ENCODE measurements at places on chromosomes 12 and 14.

- DNase-seq: no peak
These were observed 14.8 kb downstream of the CDKL1 start for GRCh38 chr14:50381823-50382287.

- DNase-seq: no peak
These were observed 55.8 kb downstream of the NUMB start for GRCh38 chr14:73402579-73402978.

DNA sequence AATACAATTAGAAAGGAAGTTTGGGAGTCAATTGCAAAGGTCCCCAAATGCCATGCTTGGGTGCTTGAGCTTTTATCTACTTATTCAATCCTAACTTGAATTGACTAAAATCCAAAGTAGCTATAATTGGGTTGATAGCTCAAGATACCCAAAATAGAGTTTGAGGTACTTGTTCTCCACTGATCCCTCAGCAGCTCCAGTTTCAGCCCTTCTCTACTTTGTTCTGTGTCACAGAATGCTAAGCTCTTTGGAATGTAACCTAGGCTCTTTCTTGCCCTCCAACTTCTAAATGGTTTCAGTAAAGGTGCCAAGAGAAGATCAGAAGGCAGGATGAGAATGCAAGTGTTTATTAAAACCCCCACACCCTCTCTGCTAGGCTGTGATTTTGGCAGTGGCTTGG lies 251.4 kb upstream of the CLEC14A start:
- DNase-seq: no peak

GRCh38 chr12:91857813-91858542 lies 287.7 kb downstream of the BTG1 start:
- DNase-seq: no peak

- DNase-seq: no peak
These were observed 64.7 kb upstream of the KRAS start for GRCh38 chr12:25315388-25315787.

DNA sequence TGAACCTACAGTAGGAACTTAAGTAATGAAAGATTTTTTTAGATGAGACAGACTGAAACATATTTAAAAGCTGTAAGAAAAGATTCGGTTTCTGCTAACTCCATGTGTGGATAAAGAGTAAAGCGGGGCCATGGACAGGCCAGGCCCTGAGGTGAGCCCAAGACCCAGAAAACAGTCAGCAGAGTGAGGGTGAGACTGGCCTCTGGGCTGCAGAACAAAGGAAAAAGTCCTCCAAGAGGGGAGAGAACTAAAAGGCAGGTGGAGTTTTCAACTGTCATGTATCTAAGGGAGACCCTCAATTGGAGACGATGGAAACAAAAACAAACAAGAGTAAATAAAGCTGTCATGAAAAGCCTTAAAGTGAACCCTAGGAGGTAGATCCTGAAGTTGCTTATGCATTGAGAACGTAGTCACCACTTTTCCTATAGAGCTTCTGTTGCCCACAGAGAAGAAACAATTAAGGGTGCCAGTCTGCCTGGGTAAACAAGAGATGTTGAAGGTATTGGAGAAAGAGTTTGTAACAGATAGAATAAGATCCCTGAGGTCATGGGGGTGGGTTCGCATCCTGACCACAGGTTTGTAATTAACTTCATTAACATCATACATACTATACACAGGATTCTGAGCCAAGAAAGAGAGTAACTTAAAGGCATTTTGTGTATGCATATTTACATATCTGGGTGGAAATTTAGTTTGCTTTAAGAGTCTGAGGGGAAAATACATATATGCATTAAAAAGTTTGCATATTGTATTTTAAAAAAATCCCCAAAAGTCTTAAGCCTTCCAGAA lies 268.7 kb upstream of the PDE3A start:
- no peak for DNase-seq

DNA sequence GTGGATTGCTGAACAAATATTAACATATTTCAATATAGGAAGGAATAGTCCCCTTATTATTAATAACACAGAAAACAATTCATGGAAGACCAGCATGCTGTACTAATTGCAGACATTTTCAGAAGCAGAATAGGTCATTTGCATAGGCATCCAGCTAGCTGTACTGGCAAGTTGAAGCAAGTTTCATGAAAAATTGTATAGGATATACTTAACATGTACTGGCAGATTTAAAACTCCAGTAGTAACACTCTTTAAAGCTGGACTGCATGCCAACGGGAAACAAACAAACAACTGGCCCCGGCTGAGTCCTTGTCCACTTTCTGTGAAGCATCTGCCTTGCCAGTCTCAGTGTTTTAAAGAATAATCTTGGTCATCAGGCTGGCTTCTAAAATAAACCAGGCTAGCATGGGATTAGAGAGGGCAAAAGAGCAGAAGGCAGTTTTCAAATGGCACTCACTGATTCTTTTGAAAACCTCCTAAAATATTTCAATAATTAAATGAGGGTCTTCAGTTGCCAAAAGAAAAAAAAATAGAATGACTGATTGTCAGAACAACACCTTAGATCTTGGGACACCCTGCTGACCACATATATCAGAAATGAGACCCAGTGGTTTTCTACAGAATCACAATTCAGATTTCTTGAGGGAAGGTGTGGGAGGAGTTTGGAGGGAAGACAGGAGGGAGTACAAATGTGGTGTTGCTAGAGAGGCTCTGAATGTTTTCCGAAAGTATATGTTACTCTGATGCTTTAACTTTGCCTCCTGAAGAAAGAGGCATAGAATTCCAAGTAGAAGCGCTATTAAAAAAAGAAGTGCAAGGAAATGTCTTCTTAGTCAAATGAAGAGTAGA lies 122.5 kb upstream of the KRAS start:
- DNase-seq: no peak

DNA sequence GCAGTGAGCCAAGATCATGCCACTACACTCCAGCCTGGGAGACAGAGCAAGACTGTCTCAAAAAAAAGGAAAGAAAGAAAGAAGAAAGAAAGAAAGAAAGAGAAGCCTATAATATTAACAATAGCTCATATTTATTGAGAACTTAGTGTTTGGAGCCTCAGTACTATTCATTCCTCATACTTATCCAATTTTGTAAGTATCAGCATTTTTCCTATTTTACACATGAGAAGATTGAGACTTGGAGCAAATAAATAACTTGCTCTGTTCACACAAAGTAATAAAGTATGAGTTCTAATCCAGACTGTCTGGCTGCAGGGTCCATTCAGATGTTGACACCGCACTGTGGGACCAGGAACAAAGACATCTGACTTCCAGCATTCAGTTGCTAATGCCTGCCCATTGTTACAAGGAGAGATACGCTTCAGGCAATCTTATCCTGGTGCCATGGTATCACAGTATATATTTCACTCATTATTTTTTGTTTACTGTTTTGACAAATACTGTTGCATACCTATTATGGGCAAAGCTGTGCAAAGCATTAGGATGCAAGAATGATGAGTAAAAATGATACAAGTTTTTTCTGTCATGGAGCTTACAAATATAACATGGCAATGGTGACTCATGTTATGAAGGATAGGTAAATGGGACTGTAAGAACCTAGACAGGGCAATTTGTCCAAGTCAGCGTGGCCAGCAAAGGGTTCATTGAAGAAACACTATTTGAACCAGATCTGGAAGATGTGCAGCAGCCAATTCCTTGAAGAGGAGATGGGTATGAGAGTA lies 21.4 kb upstream of the TMTC2 start:
- DNase-seq: no peak

DNA sequence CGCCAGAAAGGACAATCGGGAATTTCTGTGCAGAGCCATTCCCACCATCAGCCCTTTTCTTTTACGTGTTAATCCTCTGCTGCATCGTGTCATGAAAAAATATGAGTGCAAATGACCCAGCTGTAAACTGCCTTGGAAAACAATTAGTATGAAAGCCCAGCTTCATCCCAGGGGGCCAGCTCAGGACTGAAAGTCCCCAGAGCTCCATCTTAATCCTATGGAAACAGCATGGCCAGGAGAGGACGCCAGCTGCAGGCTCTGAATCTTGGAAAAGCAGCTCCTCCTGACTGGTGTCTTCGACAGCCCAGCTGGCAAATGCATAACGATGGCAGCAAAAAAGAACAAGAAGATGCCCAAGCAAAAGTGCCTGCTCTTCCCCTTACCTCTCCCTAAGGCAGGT lies 191.5 kb downstream of the NTF3 start:
- DNase-seq: no peak

DNA sequence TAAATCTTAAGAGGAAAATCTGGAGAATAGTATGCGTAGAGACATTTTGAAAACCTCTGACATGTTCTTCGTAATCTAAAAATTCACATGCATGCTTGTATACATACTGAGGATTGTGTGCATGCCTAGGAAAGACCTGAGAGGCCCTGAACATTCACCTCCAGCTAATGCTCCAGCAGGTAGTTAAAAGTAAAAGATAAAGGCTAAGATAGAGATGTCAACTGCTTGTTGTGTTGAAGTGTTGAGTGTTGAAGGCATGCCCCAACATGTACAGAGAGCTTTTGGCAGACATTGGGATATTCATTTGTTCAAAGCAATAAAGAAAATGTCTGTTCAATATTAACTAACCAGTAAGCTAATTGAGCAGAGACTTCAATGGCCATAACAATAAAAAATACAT lies 118.6 kb upstream of the SYT1 start:
- DNase-seq: no peak

DNA sequence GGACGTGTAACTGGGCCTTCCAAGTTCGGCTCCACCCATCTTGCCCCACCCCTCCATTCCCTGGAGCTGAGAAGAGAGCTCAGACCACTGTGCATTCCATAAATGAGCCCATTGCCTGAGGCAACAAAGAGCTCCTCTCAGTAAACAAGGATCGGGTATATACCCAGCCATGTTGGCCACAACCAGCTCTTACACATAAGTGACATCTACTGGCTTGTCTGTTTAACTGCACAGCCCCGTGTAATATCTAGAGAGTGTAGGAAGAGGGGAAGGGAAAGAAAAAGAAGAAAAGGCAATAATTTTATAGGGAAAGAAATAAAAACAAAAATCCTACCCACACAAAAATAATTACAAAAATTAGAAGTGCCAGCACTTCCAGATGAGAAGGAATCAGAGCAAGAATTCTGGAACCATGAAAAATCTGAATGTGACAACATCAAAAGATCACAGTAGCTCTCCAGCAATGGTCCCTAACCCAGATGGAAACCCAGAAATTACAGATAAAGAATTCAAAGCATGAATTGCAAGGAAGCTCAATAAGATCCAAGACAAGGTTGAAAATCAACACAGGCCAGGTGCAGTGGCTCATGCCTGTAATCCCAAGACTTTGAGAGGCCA lies 308.1 kb downstream of the RPAP3 start:
- DNase-seq: no peak

All from ovary (tissue), 10 donors.